ENCODE measurements at places on chromosomes 16 and 17.

- DNase-seq, result no peak
Measured at GRCh38 chr16:84879569-84880487, 60.0 kb downstream of the CRISPLD2 start.

DNA sequence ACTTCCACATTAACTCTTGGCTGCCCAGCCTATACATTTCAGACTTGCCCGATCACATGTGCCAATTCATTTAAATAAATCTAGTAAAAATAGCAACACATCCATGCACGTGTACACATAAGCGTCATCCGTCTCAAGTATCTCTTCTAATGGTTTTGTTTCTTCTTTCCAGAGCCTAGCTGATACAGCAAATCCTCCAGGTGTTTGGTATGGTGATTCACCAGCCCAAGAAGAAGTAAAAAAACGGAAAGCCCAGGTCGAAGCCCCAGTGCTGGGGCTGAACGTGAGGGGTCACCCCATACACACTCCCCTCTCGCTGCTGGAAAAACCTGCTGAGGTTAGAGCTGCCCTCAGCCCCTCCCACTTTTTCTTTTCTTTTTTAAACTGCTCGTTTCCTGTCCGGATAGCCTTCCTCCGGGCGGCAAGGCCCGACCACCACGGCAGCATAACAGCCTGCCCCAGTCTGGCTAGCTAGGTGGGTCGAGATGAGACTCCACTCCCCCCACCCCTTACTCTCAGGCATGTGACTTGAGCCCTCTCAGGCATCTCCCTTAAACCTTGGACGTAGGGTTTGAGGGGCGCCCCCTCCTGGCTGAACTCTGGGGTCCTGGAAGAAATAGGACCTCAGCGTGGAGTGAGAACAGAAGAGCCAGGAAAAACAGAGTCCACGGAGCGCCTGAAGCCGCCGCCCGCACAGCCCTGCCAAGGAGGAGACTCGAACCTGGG is 13.9 kb upstream of the OR1F1 start:
- peak; percentile 47 for DNase-seq

DNA sequence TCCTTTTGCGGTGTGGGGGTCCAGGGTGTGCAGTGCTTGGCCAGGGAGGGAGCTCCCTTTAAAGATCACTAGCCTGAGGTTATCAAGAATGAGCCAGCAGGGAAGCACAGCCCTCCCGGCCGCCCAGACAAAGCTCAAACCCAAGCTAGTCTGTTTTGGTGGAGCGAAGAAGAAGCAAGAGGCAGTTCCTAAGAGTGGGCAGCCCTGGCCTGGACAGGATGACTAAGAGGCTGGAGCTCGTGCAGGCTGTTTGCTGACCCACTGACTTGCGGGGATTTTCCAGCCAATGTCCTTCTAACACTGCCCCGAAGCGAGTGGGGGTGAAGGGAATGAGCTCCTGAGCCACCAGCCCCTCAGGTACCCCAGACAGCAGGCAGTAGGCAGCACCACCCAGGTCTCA is 134.4 kb downstream of the COPRS start:
- DNase-seq, result no peak

DNA sequence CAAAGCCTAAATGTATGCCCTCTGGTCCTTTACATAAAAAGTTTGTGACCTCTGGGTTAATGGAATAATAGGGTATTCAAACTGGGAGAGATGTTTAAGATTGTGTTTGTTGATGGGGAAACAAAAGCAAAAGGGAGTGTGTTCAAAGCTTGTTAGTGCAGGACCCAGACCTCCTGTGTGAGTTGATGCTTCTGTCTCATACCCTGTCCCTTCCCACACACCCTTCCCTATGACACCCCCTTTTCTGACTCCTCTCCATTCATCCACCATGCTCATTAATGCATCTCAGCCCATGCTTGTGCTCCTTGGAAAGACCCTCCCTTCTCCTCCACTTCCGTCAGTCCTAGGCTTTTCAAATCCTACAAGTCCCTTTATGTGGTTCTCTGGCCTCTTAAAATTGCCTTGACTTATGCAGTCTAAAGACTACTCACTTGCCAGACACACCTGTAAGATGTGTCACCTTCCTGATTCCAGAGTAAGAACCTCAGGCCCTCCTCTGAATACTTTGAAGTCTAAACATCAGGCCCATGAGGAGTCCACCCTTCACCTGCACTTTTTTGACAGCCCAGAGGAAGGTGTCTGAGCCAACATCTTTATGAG is 128.0 kb upstream of the CACNG5 start:
- DNase-seq, result no peak

DNA sequence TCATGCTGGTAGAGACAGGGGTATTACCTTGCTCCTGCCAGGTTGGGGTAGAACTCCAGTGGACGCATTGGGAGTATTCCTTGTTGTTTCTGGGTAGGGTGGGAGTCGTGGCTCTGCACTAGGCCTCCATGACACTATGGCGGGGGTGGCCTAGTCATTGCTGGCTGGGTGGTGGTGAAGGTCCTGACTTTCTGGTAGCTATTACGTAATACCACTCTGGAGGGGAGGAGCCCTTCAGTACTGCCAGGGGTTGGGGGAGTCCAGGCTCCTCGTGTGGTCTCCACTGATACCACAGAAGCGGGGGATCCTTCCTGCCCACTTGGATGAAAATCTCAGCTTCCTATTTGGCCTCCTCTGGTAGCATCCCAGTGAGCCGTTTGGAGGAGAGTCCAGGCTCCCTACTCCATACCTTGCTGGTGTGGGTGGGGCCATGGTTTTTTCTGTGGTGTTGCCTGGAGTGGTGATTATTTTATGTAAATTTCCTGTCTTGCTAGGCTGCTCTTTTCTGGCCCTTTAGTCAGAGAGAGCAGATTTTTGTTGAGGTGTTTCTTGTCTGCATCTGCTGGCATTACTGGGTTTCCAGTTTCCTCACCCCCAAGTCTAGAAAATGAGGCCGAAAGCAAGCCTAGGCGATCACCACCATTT is 65.8 kb upstream of the GNG13 start:
- DNase-seq, result no peak

DNA sequence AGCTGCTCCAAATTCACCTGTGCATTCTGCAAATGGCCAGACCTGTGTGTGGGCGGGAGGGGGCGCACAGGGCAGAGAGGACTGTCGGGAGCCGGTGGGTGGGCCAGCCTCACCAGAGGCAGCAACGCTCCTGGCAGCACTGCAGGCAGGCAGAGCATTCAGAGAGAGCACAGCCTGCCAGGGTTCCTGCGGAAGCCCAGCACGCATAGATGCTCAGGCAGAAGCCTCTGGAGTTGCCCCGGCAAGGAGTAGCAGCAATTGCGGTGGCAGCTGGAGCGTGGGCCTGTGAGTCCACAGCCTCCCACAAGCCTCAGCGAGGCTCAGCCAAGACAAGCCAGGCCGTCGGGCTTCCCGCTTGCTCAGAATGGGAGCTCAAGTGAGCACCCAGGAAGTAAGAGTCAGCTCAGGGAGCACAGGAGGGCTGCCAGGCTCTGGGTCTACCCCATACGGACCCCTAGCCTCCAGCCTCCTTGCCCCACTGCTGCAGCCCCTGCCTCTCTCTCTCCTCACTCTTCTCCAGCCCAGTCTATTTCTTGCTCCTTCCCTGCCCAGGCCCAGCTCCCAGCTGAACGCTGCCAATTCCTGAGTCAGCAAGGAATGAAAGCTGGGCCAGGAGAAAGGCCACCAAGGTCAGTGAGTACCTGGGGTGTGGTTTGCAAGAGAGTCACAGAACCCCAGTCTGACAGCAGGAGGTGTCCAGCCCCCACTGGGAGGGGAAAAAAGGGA is 9.6 kb downstream of the EMC6 start:
- DNase-seq, result no peak

GRCh38 chr17:44900894-44901293 is 1.6 kb upstream of the EFTUD2 start:
- no peak for DNase-seq

DNA sequence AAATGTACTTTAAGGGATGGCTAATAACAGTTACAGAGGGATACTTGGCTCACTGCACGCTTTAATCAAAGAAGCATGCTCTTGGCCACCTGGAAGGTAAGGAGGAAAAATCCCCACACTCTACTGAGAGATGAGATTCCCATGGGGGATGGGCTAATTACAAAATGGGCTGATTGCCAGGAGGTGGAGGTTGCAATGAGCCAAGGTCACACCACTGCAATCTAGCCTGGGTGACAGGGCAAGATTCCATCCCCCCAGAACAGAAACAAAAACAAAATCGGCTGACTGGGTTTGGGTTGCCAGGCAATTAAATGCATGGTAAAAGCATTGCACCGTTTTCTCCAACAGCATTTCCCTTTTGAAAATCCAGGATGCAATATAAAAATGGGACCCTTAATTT is 18.0 kb downstream of the N4BP1 start:
- DNase-seq, result no peak

- DNase-seq, result peak; percentile 90
Measured at GRCh38 chr17:47066841-47067682, 88.0 kb upstream of the RPRML start.

DNA sequence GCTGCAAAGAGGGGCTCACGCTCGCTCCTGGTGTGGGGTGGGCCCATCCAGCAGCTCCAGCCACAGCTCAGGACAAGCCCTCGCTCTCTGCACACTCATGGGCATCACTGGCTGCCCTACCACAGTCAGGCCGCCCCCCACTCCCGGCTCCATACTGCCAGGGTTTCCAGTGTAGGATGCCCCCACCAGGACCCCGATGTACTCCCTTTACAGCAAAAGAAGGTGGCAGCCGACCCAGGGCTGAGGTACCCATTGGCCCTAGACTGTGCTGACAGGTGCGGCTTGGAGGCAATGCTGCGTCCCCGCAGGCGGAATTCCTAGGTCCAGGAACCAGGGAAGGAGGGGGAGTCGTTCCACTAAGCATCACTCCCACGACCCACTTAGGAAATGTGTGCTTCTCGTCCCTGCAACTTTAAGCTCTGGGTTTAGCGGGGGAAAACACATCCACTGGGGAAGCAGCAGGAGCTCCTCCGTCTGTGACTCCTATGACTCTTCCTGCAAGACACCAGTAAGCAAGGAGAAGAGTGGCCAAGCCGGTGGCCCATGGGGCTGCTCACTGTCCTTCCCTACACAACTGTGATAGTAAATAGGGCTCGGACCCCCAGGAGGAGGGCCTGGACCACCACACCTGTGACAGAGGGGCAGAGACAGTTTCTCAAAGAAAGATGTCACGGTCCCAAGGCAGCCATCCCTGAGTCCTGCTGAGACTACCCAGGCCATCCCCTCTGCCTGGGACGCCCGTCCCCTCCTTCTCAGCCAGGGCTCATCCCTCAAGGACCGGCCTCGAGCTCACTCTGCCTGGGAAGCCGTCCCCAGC is 13.1 kb downstream of the CORO7 start:
- DNase-seq, result no peak

- DNase-seq, result no peak
Measured at GRCh38 chr17:79800325-79801155, 3.7 kb upstream of the CBX8 start.

- DNase-seq, result no peak
Measured at GRCh38 chr17:63931981-63932561, at the start of gene CD79B. CD79B (minus strand) TSS chr17:63932331; CDS start chr17:63932261, 70 bp downstream.

DNA sequence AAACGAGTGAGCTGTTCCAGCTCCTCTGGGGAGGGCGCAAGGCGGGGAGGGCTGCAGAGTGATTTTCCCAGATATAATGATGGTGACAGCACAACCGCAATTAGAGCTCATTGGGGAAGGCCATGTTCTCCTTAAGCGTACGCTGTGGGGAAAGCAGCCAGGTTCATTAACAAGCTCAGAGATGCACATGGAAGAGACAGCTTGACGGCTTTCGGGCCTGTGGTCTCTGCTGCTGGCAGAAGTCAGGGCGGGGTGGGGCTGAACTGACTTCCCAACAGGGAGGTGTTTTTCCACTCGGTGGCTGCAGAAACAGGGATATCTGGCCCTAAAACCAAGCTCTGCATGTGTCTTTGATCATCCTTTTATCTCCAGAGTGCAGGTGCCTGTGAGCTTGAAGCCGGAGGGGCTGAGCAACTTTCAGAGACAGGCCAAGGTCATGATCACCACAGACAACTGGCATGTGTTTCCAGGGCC is 24.0 kb upstream of the CACNG1 start:
- DNase-seq, result no peak

- no peak for DNase-seq
Measured at GRCh38 chr17:15981208-15981607, 18.3 kb downstream of the ZSWIM7 start.

DNA sequence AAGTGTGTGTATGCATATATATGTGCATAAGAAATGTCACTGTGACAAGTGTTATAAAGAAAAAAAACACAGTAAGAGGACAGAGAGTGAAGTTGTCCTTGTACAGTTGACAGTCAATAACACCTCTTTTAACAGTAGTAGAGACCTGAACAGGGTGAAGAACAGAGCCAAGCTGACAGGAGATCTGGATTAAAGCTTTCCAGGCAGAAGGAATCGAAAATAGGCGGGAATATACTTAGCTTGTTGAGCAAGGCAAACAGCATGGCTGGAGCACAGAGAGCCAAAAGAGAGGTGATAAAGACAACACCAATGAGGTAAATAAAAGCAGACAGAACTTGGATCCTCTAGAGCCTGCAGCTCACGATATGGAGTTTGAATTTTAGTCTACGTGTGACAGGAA is 64.8 kb downstream of the KANSL1 start:
- no peak for DNase-seq

DNA sequence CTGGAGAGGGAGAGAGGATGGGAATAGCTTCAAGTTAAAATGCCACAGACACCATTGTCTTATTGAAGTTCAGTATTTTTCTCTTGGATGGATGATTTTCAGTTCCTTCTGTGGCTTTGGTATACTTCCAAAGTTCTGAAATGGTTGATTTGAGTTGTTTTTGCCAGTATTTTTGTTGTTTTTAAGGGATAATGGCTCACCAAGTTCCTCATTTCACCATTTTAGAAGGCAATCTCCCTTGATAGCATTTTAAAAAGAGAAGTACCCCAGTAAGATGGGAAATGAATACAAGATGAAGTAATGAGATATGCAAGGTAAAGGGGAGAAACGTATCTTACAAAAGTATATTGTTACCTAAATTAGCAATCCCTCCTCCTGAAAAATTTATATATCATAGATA is 18.5 kb upstream of the SPDYE4 start:
- no peak for DNase-seq

- no peak for DNase-seq
Measured at GRCh38 chr17:49843774-49844350, 4.0 kb downstream of the TAC4 start.

- no peak for DNase-seq
Measured at GRCh38 chr16:4053301-4053845, 62.9 kb downstream of the ADCY9 start.

All from RWPE2 (cell line).